ENCODE measurements at places on chromosomes 2 and 18. TPM values are rescaled to one million over a fixed set of nuclear protein-coding genes. Genes with fewer than 3 reads are reported as not detected.

- H3K27ac ChIP-seq: no peak overlapping the region
- H3K4me3 ChIP-seq: no peak overlapping the region
- H3K4me1 ChIP-seq: no peaks in the 10 kb centered on the region
- no peaks in the 10 kb centered on the region for H3K36me3 ChIP-seq
- no peak for DNase-seq
Measured at GRCh38 chr2:83953697-83954096, 505.4 kb downstream of the SUCLG1 start.

DNA sequence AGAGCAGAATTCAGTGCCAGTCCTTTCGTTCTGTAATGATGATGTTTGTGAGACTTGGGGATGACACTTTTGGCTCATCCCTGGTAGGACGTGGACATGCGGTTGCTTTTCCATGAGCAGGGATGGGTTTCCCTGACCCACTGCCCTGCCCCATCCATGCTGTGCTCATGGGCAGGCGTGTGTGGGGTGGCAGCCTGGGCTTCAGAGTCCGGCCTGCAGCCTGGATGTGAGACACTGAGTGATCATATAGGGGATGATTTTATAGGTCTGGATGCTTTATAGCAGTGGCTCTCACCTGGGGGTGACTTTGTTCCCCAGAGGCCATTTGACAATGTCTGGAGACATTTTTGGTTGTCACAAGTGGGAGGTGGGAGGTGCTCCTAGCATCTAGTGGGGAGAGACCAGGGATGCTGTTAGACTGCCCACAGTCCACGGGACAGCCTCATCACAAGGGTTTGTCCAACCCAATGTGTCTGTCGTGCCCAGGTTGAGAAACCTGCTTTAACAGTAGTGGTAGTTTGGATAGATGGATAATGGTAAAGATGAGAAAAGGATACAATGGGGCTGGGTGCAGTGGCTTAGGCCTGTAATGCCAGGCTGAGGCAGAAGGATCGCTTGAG, 38.9 kb downstream of the LDLRAD4 start:
- no peaks in the 10 kb centered on the region for H3K36me3 ChIP-seq
- DNase-seq: no peak
- H3K27ac ChIP-seq: no peak overlapping the region
- H3K4me1 ChIP-seq: no peaks in the 10 kb centered on the region
- no peak overlapping the region for H3K4me3 ChIP-seq

DNA sequence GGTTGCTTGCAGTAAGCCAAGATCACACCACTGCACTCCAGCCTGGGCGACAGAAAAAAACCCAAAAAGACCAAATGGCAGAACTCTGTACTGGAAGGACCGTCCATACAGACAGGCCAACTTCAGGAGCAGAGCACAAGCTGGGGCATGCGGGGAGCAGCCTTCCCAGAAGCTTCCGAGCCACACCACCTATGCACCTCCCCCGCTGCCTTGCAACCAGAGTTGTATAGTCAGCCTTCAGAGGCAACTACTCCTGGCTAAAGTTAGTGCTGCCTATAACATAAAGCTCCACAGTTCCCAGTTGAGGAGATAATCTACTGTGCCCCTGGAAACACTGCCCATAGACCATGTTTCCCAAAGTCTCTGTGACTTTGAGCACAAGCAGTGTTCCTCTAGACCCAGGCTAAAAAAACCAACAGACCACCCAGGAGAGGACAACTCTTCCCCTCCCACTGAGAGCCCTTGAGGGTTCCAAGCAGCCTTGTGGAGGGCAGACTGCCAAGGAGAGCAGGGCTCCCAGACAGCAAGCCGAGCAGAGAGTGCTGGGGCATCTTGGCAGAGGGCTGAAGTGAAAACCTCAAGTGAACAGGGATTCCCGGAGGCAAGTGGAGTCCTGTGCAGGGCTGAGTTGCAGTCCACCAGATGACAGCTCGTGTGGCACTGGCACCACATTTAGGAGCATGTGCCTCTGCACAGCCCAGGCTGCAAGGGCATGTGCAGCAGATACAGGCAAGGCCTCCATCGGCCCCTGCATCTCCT, 6.8 kb downstream of the SFT2D3 start:
- no peak for DNase-seq
- no peaks in the 10 kb centered on the region for H3K36me3 ChIP-seq
- H3K27ac ChIP-seq: no peak overlapping the region
- H3K27me3 ChIP-seq: no peaks in the 10 kb centered on the region
- no peak overlapping the region for H3K4me3 ChIP-seq
- H3K4me1 ChIP-seq: no peaks in the 10 kb centered on the region

- H3K27ac ChIP-seq: no peak overlapping the region
- H3K4me3 ChIP-seq: no peak overlapping the region
- no peaks in the 10 kb centered on the region for H3K27me3 ChIP-seq
Measured at GRCh38 chr18:3806656-3807055, 356.7 kb downstream of the TGIF1 start.

DNA sequence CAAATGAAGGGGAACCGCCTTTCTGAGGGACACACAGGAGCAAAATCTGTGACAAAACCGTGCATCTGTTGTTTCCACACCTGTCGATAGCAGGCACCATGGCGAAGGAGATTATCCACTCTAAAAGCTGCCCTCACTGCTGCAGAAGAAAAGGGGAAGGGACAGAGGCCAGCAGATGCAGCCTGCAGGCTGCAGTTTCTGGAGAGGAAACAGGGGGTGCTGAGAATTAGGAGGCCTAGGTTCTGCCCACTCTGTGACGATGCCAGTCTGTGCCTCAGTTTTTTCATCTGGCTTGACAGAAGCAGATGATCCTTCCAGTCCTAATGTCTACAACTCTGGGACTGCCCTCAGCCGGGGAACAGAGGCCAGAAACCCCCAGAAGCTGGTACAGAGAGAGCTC, 17.7 kb downstream of the PAX8 start:
- no peaks in the 10 kb centered on the region for H3K27me3 ChIP-seq
- H3K27ac ChIP-seq: no peak overlapping the region
- H3K4me3 ChIP-seq: no peak overlapping the region
- no peaks in the 10 kb centered on the region for H3K36me3 ChIP-seq
- DNase-seq: no peak
- H3K4me1 ChIP-seq: no peaks in the 10 kb centered on the region

- peaks cover 25% of the 10 kb centered on the region for H3K36me3 ChIP-seq
- DNase-seq: no peak
- no peak overlapping the region for H3K4me3 ChIP-seq
- H3K4me1 ChIP-seq: no peaks in the 10 kb centered on the region
- no peak overlapping the region for H3K27ac ChIP-seq
- no peaks in the 10 kb centered on the region for H3K27me3 ChIP-seq
Measured at GRCh38 chr2:70991142-70991541, 3.5 kb downstream of the TEX261 start.

GRCh38 chr2:234579231-234579962, 82.5 kb upstream of the ARL4C start:
- H3K27ac ChIP-seq: no peak overlapping the region
- no peaks in the 10 kb centered on the region for H3K27me3 ChIP-seq
- H3K4me3 ChIP-seq: no peak overlapping the region
- DNase-seq: no peak
- H3K4me1 ChIP-seq: no peaks in the 10 kb centered on the region

DNA sequence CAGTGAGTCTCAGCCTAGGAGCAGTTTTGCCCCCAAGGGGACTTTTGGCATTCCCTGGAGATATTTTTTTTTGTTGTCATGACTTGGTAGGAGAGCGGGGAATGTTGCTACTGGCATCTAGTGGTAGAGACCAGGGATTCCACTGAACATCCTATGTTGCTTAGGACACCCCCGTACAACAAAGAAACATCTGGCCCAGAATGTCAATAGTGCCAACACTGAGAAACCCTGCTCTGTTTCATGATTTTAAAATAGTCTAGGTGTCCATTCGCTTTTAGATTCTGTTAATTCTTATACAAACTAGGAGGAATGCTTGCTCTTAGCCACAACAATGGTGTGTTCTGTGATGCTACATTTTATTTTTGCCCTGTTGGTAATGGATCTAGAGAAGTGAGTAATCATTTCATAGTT, 225.8 kb upstream of the SIX3 start:
- H3K27ac ChIP-seq: no peak overlapping the region
- H3K4me3 ChIP-seq: no peak overlapping the region
- no peaks in the 10 kb centered on the region for H3K27me3 ChIP-seq
- no peaks in the 10 kb centered on the region for H3K4me1 ChIP-seq
- no peaks in the 10 kb centered on the region for H3K36me3 ChIP-seq
- DNase-seq: no peak

DNA sequence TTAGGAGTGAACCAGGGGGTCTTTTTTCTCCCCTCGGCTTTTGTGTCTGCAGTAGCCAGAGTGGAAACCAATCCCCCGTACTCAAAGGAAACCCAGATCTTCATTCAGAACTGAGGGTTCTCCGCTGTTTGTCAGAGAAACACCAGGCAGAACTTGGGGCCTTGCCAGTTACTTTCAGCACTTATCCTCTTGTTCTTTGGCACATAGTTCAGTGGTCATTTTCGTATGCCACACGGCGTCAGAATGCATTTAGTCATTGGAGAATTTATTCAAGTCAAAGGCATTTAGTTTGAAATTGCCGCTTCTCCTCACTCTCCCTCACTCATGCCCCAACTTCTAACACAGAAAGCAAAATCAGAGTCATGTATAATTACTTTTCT, 102.9 kb downstream of the CABLES1 start:
- no peaks in the 10 kb centered on the region for H3K36me3 ChIP-seq
- DNase-seq: no peak
- H3K4me3 ChIP-seq: no peak overlapping the region
- no peak overlapping the region for H3K27ac ChIP-seq

- no peaks in the 10 kb centered on the region for H3K4me1 ChIP-seq
- no peaks in the 10 kb centered on the region for H3K27me3 ChIP-seq
- H3K36me3 ChIP-seq: no peaks in the 10 kb centered on the region
- no peak overlapping the region for H3K4me3 ChIP-seq
- DNase-seq: peak; percentile 8
Measured at GRCh38 chr2:240812721-240813120, 7.3 kb downstream of the KIF1A start.

DNA sequence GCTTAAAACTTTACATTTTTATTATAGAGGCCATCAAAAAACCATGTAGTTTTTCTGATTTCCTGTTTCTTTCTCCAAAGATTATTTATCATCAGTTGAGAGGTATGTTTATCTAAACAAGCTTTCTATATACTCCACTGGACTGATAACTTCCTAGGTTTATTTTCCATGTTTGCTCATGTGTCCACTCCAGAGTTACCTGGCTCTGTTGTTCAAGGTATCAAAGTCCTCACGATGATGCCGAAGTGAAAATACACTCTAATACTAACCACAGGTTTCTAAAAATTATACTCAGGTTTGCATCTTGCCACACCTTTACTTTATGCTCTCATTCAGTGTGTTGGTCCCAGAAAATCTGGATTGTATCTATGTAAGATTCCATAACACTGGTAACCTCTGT, 287.9 kb upstream of the GULP1 start:
- no peaks in the 10 kb centered on the region for H3K27me3 ChIP-seq
- H3K36me3 ChIP-seq: no peaks in the 10 kb centered on the region
- no peak overlapping the region for H3K27ac ChIP-seq
- no peaks in the 10 kb centered on the region for H3K4me1 ChIP-seq
- H3K4me3 ChIP-seq: no peak overlapping the region

- H3K36me3 ChIP-seq: no peaks in the 10 kb centered on the region
- DNase-seq: no peak
- no peak overlapping the region for H3K4me3 ChIP-seq
- no peak overlapping the region for H3K27ac ChIP-seq
- no peaks in the 10 kb centered on the region for H3K4me1 ChIP-seq
- no peaks in the 10 kb centered on the region for H3K27me3 ChIP-seq
Measured at GRCh38 chr2:224938651-224939182, 103.6 kb downstream of the DOCK10 start.

DNA sequence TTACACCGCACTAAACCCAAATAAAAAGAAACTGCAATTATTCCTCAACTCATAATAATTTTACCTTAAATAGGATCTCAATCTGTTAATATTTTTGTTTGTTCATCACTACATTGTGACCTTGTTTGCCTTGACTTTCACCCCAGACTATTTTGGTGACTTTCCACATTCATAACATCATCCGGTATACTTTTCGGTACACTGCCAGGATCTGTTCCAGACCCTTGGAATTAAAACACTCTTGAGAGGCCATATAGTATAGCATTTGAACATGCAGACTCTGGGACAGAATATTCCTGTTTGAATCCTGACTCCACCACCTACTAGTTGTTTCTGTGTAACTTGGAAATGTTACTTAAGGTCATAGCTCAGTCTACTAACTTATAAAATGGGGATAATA, 577.4 kb downstream of the METTL4 start:
- no peaks in the 10 kb centered on the region for H3K36me3 ChIP-seq
- H3K4me1 ChIP-seq: no peaks in the 10 kb centered on the region
- H3K4me3 ChIP-seq: no peak overlapping the region
- H3K27me3 ChIP-seq: no peaks in the 10 kb centered on the region
- no peak for DNase-seq
- H3K27ac ChIP-seq: no peak overlapping the region

LYG1 gene
- total RNA-seq: 0.75 TPM

CAPG gene
- total RNA-seq: 111 TPM

ANKRD62 gene
- 4.2 TPM for total RNA-seq

Data from pancreas (tissue), 10 donors.